ENCODE measurements at places on chromosomes 1 and 21.

- DNase-seq, result peak; percentile 84
Observed at GRCh38 chr1:48019714-48020315, 22.6 kb upstream of the TRABD2B start.

GRCh38 chr1:87968197-87968955 lies 639.7 kb downstream of the LMO4 start:
- DNase-seq, result no peak

DNA sequence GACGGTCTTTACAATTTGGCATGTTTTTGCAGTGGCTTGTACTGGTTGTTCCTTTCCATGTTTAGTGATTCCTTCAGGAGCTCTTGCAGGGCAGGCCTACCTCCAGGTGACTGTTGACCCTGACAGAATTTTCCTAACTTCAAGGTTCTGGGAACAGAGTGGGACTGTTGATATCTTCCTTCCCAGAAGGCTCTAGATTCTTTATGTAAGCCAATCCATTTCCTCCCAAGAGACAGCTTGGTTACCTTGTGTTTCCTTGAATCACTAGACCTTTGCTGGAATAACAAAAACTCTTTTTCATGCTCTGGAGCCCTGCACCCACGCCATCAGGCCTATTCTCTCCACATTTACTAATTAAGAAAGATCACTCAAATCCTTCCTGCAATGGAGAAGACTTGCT lies 67.0 kb downstream of the C21orf91 start:
- DNase-seq, result no peak

DNA sequence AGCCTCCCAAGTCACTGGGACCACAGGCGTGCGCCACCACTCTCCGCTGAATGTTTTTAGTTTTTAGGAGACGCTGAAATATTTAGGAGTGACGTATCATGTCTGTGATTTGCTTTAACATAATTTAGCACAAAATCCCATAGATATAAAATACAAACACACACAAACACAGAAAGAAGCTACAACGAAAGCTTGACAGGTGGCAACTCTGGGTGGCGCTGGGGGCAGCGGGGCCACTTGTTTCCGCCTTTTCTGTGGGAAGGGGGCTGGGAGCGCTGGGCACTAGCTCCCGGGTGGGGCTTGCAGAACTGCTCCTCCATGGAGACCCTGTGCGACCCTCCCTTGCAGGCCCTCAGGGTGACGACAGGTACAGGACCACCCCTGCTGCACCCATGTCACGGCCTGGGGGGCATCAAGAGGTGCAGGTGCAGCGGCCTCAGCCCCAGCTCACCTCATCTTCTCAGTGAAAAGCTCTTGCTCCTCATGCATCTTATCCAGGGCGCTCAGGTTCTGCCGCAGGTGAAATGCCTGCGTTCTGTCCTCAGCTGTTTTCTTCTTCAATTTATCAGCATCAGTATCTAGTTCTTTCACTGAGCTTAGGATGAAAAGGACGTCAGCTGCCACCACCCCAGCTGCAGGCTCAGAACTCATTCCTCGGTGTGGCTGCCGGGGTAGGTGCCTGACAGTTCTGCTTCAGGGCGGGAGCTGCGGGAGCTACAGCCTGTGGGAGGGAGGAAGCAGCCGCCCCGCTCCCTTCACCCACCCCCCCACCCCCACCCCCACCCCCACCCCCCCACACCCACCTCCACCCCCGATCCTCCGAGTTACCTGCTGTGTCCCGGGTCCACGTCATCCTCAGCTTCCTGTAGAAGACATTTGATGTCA lies 15.3 kb downstream of the CFAP74 start:
- no peak for DNase-seq

- DNase-seq, result no peak
Observed at GRCh38 chr1:207825719-207826556, 74.1 kb downstream of the CD46 start.

- DNase-seq, result no peak
Observed at GRCh38 chr21:35521293-35521692, 472.2 kb upstream of the RUNX1 start.

- DNase-seq, result no peak
Observed at GRCh38 chr1:219312967-219313366, 139.3 kb downstream of the LYPLAL1 start.

- DNase-seq, result no peak
Observed at GRCh38 chr21:35812679-35813078, 247.6 kb downstream of the SETD4 start.

DNA sequence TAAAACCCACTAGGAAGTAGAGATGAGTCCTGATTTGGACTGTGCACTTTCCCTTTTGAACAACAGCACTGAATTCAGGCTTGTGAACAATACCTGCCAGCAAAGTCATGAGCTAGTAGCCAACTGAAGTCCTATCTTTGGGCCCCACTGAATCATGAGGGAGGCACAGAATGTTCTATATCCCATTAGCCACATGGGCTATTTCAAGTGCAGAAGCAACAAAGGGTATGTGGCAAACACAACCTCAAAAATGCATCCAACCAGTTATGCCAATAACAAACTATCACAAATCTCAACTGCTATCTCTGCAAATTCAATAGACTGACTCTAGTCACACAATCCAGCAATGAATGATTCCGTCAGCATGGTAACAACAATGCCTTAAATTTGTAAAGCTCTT lies 276.0 kb downstream of the MRPL39 start:
- no peak for DNase-seq

DNA sequence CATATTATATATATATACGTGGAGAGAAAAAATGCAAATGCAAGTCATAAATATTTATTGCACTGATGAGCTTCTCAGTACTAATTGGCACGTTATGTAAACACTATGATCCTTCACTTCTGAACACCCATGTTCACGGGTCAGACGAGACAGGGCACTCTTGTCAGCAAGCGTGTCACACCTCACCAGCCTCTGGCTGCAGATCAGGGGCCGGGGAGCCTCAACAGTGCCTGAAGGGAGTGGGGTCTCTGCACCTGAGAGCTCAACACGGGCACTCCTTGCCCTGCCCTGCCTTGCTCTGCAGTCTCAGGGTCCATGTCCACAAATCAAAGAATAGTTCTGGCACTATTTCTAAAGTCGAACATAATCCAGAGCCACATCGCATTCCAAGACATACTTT lies 409 bp upstream of the HIVEP3 start:
- DNase-seq, result no peak

- DNase-seq, result no peak
Observed at GRCh38 chr21:41957991-41958766, 4.4 kb upstream of the C2CD2 start.

DNA sequence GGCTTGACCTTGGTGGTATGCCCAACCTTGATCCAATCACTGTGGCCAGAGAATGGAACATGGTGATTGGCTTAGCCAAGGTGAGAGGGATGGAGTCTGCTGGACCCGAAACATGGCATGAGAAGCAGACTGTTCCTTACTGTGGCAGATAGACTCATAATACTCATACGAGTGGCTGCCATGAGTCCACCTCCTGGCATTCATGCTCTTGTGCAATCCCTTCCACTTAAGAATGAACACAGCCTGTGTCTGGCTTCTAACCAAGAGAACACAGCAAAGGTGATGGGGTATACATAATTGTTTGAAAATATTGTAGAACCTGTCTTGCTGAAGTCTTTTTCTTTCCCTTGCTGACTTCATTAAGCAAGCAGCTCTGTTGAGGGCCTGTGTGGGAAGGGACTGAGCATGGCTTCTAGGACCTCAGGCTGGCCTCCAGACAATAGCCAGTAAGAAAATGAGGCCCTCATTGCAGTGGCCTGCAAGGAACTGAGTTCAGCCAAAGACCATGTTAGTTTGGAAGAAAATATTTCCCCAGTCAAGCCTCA lies 85.9 kb downstream of the ZNF281 start:
- no peak for DNase-seq

GRCh38 chr1:45107782-45108181 lies 95.7 kb downstream of the UROD start:
- no peak for DNase-seq

DNA sequence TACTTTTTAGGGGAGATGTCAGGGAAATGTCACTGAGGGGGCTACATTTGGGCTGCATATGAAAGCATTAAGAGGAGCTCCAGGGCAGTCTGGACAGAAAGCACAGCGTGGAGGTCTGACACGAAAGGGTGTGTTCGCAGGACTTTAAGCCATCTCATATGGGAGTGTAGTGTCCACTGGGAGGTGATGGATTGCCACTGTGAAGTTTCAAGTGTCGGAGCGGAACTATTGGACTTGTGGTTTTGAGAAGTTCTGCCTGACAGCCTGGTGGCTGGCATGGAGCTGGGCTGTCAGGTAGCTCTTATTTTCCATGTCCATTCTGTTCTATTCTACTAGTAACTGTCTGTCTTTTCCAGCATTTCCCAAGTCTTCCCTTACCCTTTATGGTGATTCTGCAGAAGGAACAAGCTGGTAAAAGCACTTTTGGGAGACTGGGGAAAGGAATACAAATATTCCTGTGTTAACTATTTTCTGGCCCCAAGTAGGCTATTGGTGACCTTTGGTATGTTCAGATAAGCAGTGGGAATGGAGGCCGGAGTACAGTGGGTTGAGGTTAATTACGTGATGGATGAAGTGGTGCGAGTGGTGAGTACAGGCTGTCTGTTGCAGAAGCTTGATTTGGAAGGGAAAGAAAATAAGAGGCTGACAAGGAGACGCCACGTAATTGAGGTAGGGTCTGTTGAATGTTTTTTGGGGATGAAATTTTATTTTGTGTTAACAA lies 19.3 kb downstream of the B3GALT5 start:
- no peak for DNase-seq

DNA sequence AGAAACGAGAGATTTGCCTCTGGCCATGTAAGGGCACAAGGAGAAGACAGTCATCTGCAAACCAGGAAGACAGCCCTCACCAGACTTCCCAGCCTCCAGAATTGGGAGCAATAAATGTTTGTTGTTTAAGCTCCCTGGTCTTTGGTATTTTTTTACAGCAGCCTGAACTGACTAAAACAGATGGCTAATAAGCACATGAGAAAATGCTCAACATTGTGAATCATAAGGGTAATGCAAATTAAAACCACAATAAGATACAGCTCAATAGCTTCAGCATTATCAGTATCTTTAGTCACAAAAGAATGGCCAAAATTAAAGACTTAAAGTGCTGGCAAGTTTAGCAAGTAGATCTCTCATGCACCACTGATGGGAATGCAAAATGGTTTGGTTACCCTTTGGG lies 11.7 kb downstream of the UBE2G2 start:
- no peak for DNase-seq

DNA sequence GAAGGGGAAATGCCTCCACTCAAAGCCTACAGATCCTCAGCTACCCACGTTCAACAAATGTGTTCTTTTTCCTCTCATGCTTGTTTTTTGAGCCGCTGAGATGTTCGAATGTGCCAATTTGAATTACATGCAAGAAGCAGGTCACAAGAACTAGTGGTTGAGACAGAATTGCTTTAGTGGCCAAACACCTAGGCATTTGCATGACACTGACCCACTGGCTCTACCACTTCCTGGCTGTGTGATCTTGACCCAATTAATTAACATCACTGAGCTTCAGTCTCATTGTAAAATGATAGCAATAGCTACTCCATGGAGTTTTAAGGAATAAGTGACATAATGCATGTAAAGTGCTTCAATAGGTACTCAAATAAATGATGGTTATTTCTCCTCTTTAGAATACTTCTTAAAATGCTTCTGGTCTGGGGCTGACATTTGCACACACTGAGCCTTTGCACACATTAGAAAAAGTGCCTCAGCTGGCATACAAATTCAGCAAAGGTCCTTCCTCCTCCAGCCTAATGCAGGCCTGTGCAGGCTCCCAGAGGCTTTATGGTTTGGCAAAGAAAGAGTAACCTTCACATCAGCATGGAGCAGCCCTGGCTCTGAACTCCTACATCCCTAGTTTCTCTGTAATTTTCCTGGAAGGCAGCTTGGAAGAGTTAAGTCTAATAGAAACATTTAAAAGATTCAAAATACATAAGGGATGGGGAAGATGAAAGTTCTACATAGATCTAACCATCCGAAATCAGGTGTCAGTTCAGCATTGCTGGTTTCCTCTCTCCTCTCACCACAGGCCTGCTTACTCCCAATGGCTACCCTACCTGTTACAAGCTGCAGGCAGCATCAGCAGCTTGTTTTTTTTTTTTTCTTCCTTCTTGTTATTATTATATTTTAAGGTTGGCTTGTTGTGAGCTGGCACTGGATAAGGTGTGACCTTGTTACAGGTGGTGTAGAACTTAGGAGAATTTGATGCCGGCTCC lies 107.4 kb downstream of the TBX19 start:
- no peak for DNase-seq

DNA sequence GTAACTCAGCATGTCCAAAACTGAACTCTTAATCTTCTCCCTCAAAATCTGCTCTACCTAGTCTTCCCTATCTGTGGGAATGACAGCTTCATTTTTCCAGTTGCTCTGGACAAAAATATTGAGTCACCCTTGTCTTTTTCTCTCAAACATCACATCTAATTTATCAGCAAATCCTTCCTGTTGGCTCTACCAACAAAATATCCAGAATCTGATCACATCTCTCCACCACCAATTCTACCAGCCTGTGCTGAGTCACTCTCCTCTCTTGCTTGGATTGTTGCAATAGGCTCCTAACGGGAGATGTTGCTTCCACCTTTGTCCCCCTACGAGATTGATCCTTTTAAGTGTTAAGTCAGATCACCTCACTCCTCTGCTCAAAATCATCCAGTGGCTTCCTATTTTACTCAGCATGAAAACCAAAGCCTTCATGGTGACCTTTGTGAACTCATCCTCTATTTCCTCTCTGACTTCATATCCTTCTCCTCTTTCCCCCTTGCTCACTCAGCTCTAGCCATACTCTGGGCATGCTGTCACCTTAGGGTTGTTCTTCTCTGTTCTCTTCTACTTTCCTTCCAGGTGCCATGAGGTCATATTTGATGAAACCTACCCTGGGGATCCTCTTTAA lies 21.5 kb upstream of the SMYD2 start:
- DNase-seq, result no peak

DNA sequence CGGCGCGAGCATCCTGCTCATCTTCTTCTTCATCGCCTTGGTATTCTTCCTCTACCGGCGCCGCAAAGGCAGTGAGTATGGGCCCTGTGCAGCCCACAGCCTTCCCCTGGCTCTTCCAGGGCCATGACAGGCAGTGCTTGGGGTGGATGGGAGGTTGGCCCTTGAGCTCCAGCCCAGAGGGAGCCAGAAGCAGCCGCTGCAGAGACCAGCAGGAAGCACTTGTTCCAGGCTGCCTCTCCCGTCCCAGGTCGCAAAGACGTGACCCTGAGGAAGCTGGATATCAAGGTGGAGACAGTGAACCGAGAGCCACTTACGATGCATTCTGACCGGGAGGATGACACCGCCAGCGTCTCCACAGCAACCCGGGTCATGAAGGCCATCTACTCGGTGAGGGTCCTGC lies 87.3 kb upstream of the CD1D start:
- no peak for DNase-seq

DNA sequence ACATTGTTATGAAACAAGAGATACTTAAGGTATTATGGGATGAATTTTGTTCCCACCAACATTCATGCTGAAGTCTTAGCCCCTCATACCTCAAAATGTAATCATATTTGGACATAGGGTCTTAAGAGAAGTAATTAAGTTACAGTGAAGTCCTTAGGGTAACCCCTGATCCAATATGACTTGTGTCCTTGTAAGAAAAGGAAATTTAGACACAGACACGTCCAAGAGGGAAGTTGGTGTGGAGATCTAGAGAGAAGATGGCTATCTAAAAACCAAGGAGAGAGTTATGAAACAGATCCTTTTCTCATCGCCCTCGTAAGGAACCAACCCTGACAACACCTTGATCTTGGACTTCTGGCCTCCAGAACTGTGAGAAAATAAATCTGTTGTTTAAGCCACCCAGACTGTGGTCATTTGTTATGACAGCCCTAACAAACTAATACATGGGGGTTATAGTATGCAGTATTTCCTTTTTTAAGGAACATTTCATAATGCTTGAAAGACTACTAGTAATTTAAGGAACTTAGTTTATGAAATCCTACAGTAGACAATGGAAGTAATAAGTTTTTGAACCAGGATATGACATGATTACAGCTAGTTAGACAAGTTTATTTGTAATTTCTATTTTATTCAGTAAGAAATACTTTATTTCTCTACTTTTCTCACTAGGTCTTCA lies 875.5 kb upstream of the ADGRL2 start:
- no peak for DNase-seq
